Glomerular endothelial cell (primary cell): ENCODE measurements at places on chromosomes 6 and 20. TPM values are rescaled to one million over a fixed set of nuclear protein-coding genes. Genes with fewer than 3 reads are reported as not detected.

The TREML1 gene
- total RNA-seq: not detected in 2 replicates

The BCKDHB gene
- total RNA-seq: 9.7 and 10.6 TPM in 2 replicates

The PDYN gene
- not detected in 2 replicates for total RNA-seq

The KCNK15 gene
- 0.35 TPM in 1 of 2 replicates, not detected in the other for total RNA-seq

The PI3 gene
- total RNA-seq: not detected in 2 replicates

The PSORS1C2 gene
- total RNA-seq: not detected in 2 replicates

The PROCR gene
- total RNA-seq: 92.8 and 185 TPM in 2 replicates

The OR10C1 gene
- total RNA-seq: not detected in 2 replicates

The EEF1A1 gene
- total RNA-seq: 7,387 and 12,050 TPM in 2 replicates

The SIGLEC1 gene
- total RNA-seq: not detected in 2 replicates

The HLA-DRB5 gene
- 0.70 TPM in 1 of 2 replicates, not detected in the other for total RNA-seq

The HLA-DRB1 gene
- total RNA-seq: 12.7 and 20.4 TPM in 2 replicates

The HDGFL1 gene
- total RNA-seq: not detected in 2 replicates

The PDE10A gene
- total RNA-seq: 5.4 and 10.0 TPM in 2 replicates

The NRN1 gene
- 28.3 and 34.5 TPM in 2 replicates for total RNA-seq

The NNAT gene
- total RNA-seq: 13.8 and 21.2 TPM in 2 replicates

The IP6K3 gene
- not detected in 2 replicates for total RNA-seq

The GSTA3 gene
- not detected in 2 replicates for total RNA-seq

The HUS1B gene
- 0.99 TPM in 1 of 2 replicates, not detected in the other for total RNA-seq

The APCDD1L gene
- 0.34 and 4.2 TPM in 2 replicates for total RNA-seq

The MCHR2 gene
- not detected in 2 replicates for total RNA-seq

The NOX3 gene
- not detected in 2 replicates for total RNA-seq

The ADTRP gene
- total RNA-seq: 1.5 and 2.9 TPM in 2 replicates

The OR2H1 gene
- not detected in 2 replicates for total RNA-seq

The C6orf52 gene
- 1.9 and 3.4 TPM in 2 replicates for total RNA-seq

The DEF6 gene
- total RNA-seq: 2.1 and 3.4 TPM in 2 replicates

The HTR1E gene
- total RNA-seq: not detected in 2 replicates

The KCNB1 gene
- total RNA-seq: not detected in 2 replicates

The MAS1 gene
- not detected in 2 replicates for total RNA-seq

The GJA10 gene
- total RNA-seq: not detected in 2 replicates

The TREM1 gene
- total RNA-seq: not detected in 2 replicates

The PPP1R10 gene
- total RNA-seq: 32.7 and 40.0 TPM in 2 replicates

The FAM83B gene
- total RNA-seq: 0.29 TPM in 2 replicates

The CRISP2 gene
- total RNA-seq: not detected in 2 replicates

The COL12A1 gene
- 49.3 and 97.3 TPM in 2 replicates for total RNA-seq

The DEFB132 gene
- not detected in 2 replicates for total RNA-seq

The BEND6 gene
- total RNA-seq: 0.53 TPM in 2 replicates

The TNF gene
- 0.88 and 4.4 TPM in 2 replicates for total RNA-seq

The CHMP4B gene
- total RNA-seq: 85.9 and 119 TPM in 2 replicates

The SLC2A10 gene
- 10.8 and 20.6 TPM in 2 replicates for total RNA-seq

The CTAGE9 gene
- 0.05 TPM in 1 of 2 replicates, not detected in the other for total RNA-seq

The ARHGAP40 gene
- total RNA-seq: 0.34 TPM in 1 of 2 replicates, not detected in the other

The CLPSL1 gene
- not detected in 2 replicates for total RNA-seq

The PAX1 gene
- not detected in 2 replicates for total RNA-seq

The TMEM244 gene
- not detected in 2 replicates for total RNA-seq

The RAMACL gene
- 1.6 and 7.8 TPM in 2 replicates for total RNA-seq

The C4B gene
- total RNA-seq: 1.1 and 1.3 TPM in 2 replicates

The ABCC10 gene
- total RNA-seq: 19.8 and 32.6 TPM in 2 replicates

The KIF25 gene
- total RNA-seq: not detected in 2 replicates

The PREX1 gene
- total RNA-seq: 84.9 and 105 TPM in 2 replicates

The SULF2 gene
- 1,114 and 1,185 TPM in 2 replicates for total RNA-seq

The LHFPL5 gene
- not detected in 2 replicates for total RNA-seq

The DNAH8 gene
- 0.06 TPM in 1 of 2 replicates, not detected in the other for total RNA-seq

The ARHGAP18 gene
- total RNA-seq: 46.6 TPM in 2 replicates
